ENCODE measurements at places on chromosomes 4 and X. TPM values are rescaled to one million over a fixed set of nuclear protein-coding genes. Genes with fewer than 3 reads are reported as not detected.

- DNase-seq: no peak
These were observed 97.9 kb downstream of the MAB21L2 start for GRCh38 chr4:150679765-150680343.

DNA sequence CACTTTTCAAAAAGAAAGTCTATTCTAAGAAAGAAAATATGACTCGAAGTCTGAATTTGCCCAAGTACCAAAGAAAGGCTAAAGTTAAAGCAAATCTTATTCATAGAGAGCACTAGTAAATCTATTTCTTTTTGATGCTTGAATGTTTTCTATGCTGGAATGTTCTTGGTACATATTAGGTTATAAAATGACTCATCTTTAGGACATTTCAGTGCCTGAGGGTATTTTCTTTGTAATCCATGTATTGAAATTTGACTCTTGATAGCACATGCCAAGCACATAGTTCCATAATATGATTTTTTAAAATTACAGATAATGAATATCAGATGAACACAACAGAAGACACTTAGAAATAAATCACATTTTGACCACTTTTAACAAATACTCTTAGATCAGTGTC lies 232.8 kb downstream of the TRIML1 start:
- no peak for DNase-seq

GRCh38 chrX:152886716-152887115 lies 11.2 kb upstream of the ZNF185 start:
- no peak for DNase-seq

- no peak for DNase-seq
These were observed 139.5 kb downstream of the CPZ start for GRCh38 chr4:8732092-8732491.

- DNase-seq: no peak
These were observed 2358.0 kb downstream of the PCDH7 start for GRCh38 chr4:33078145-33078544.

DNA sequence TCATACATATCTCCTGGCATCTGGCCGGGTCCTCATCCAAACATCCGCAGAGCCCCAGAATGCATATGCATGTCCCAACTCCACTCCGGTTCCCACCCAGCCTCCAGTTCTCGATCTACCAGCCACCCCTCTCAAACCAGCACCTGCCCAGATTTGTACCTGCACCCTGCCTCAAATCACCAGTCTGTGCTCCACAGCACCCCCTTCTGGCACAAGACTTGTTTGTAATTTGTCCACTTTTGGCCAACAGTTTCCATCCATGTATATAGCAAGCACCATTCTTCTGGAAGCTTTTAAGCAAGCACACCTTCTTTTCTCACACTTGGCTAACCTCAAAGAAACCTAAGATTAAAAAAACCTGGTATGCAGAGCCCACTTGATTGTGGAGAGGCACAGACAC lies 644.1 kb downstream of the MID1IP1 start:
- peak; percentile 30 for DNase-seq

- peak; percentile 66 for DNase-seq
These were observed 6.8 kb upstream of the CLCN5 start for GRCh38 chrX:49915361-49916222.

- no peak for DNase-seq
These were observed 9.7 kb downstream of the PTCHD1 start for GRCh38 chrX:23344238-23344903.

GRCh38 chr4:140153419-140153717 lies 616 bp downstream of the MAML3 start:
- DNase-seq: no peak

GRCh38 chr4:78781924-78782323 lies 5.8 kb downstream of the BMP2K start:
- DNase-seq: peak; percentile 30

GRCh38 chrX:25069209-25069608 lies 53.4 kb upstream of the ARX start:
- no peak for DNase-seq

DNA sequence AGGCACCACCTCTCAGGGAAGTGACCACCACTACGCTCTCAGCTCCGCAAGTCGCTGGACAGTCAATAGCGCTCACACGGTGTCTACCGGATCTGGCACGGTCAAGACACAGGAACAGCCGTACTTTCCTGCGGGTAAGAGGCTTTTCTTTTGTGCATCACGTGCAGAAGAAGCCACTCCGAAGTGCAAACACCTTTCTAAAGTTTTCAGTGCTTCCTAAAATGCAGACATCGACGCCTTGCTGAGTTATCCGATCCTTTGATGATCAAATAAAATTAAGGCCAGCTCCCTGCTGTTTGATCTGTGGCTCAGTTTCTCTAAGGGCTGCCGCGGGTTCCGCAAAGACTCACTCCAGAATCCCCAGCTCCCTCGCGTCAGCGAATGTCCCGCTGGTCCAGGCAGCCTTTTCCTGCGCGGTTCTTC lies 71.8 kb downstream of the FBXO8 start:
- DNase-seq: peak; percentile 16

DNA sequence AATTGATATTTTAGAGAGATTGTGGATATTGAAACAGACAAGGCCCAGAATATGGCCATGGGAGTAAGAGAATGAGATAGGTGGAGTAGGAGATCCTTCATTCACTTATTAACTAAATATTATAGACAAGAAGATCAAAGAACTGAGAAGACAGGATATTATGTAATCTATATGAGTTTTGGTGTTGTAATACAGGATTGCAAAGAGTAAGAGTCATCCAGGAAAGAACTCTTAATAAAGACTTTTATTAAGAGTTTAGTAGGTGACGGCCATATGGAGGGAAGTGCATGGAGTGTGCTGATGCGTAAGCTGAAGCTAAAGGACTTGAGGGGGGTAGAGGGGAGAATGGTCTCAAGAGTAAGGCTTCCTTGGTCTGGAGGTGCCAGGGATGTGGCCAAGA lies 153.7 kb downstream of the VEGFC start:
- no peak for DNase-seq

DNA sequence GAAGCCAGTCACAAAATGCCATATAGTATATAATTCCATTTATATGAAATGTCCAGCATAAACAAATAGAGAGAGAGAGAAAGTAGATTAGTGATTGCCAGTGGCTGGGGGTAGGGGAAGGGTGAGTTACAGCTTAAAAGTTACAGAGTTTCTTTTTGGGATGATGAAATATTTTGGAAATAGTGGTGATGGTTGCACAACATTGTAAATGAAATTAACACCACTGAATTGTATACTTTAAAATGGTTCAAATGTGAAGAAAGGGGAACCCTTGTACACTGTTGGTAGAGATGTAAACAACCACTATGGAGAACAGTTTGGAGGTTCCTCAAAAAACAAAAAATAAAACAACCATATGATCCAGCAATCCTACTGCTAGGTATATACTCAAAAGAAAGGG lies 131.2 kb upstream of the GPC4 start:
- no peak for DNase-seq

SEL1L3 gene
- polyA plus RNA-seq: 120 TPM

CITED1 gene
- not detected for polyA plus RNA-seq

SLC10A4 gene
- polyA plus RNA-seq: 0.07 TPM

PCGF3 gene
- 84.0 TPM for polyA plus RNA-seq

GAGE12E gene
- polyA plus RNA-seq: not detected

AWAT2 gene
- not detected for polyA plus RNA-seq

Measured in B cell (primary cell).